Left lung (tissue), 14 donors: ENCODE measurements at places on chromosomes 13 and 19.

- no peaks in the 10 kb centered on the region for H3K36me3 ChIP-seq
- H3K27me3 ChIP-seq = no peaks in the 10 kb centered on the region
- peak overlapping the region; percentile 81 for H3K4me3 ChIP-seq
- H3K4me1 ChIP-seq = peaks cover 6% of the 10 kb centered on the region
- DNase-seq = no peak
- H3K27ac ChIP-seq = no peak overlapping the region
These were observed 506 bp upstream of the GAS6 start for GRCh38 chr13:113864273-113864890.

- no peaks in the 10 kb centered on the region for H3K36me3 ChIP-seq
- H3K27me3 ChIP-seq = no peaks in the 10 kb centered on the region
- H3K4me3 ChIP-seq = no peak overlapping the region
- H3K4me1 ChIP-seq = no peaks in the 10 kb centered on the region
These were observed 15.9 kb upstream of the OLFM4 start for GRCh38 chr13:53012707-53013106.

- H3K36me3 ChIP-seq = no peaks in the 10 kb centered on the region
- H3K4me3 ChIP-seq = no peak overlapping the region
- no peak overlapping the region for H3K27ac ChIP-seq
- no peaks in the 10 kb centered on the region for H3K27me3 ChIP-seq
- no peak for DNase-seq
These were observed 265.8 kb downstream of the OXGR1 start for GRCh38 chr13:96728463-96728862.

DNA sequence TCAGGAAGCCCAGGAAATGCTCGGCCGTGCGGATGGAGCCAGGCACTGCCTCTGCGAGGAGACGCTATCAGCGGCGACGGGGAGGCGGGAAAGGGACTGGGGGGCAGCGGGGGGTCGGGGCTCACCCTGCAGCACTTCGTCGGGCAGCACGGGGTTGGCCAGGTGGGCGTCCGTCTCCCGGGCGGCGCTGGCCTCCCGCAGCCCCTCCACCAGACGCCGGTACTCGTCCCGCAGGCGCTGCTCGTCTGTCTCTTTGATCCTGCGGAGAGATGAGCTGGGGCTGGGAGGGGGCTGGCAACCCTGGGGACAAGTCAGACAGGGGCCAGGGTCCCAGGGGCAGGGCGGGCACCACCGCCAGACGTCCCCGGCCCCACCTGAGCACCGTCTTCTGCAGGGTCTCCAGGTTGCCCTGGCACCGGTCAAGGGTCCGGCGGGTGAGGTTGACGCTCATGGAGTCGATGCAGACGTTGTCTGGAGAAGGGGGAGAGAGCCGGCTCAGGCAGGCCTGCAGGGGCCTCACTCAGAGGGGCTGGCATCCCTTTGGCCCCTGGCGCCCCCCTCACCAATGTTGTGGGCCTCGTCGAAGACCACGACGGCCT is 6.4 kb downstream of the ERCC2 start:
- no peak overlapping the region for H3K27ac ChIP-seq
- H3K36me3 ChIP-seq = peaks cover 56% of the 10 kb centered on the region
- no peaks in the 10 kb centered on the region for H3K27me3 ChIP-seq
- no peak overlapping the region for H3K4me3 ChIP-seq

DNA sequence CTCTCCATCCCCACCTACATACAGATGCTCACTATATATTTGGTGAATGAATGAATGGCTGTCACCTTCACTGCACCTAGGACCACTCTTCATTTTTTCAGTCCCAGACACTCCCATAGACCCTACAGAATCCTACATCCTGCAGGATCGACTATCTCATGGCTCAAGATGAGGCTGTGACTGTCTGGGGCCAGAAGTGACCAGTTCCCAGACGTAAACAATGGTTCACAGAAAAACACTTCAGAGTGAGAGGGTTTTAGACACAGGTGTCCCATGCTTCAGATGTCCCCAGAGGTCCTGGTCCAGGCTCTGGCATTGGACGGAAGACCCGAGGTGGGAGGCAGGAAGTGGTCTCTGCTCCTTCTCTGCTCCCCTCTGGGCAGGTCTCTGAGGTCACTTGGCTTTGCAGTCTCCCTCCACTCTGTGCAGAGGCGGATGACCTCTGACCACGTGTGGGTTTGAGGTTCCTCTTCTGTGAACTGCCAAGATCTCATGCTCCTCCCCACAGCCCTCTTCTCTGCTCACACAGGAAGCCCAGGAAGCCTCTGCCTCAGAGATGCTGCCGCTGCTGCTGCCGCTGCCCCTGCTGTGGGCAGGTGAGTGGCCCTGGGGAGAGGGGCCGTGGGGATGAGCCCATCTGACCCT is 24.9 kb downstream of the SIGLEC7 start:
- H3K27ac ChIP-seq = no peak overlapping the region
- no peaks in the 10 kb centered on the region for H3K36me3 ChIP-seq
- no peaks in the 10 kb centered on the region for H3K27me3 ChIP-seq

DNA sequence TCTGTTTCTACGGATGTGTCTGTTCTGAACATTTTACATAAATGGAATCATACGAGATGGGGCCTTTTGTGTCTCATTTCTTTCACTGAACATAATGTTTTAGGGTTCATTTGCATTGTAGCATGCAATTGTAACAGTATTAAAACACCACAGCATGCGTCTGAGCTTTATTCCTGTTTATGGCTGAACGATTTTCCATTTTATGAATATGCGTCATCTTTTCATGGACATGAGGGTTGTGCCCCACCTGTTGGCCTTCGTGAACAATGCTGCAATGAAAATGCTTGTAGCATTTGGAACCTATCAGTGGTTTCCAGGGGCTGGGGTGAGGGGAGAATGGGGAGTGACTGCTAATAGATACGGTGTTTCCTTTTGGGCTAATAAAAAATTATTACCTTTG is 5.1 kb downstream of the OR10H1 start:
- H3K4me3 ChIP-seq = no peak overlapping the region
- no peak for DNase-seq
- H3K36me3 ChIP-seq = no peaks in the 10 kb centered on the region
- no peaks in the 10 kb centered on the region for H3K4me1 ChIP-seq
- no peak overlapping the region for H3K27ac ChIP-seq

DNA sequence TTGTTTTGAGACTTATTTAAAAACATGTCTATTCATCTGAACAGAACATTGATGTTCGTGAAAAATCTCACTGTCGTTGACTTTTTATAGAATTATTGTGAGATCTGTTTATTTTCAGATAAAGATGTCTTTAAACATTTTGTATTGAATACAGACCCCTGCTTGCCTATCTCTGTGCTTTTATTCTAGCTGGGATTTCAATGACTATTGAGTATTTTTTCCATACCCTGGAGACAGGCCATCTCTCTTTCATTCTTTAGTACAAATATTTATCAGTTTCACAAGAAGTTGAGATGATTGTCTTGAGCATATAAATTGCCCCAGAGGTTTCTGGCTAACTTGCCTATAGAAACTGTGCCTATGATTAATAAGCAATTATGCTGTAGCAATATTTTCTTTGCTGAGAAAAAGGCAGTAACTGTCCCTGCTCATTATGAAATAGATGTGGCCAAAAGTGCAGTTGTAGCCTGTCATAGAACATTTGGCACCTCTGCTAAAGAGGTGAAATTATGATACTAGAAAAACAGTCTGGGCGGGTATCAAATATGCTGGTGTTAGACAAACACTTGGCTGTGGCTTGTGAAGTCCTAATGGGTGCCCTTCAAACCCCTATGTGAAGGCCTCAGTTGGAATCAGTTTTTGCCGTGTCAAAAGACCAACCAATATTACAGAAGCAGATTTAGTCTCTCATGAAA is 360.6 kb downstream of the HS6ST3 start:
- H3K4me3 ChIP-seq = no peak overlapping the region
- H3K27me3 ChIP-seq = no peaks in the 10 kb centered on the region
- H3K27ac ChIP-seq = no peak overlapping the region
- H3K4me1 ChIP-seq = no peaks in the 10 kb centered on the region

DNA sequence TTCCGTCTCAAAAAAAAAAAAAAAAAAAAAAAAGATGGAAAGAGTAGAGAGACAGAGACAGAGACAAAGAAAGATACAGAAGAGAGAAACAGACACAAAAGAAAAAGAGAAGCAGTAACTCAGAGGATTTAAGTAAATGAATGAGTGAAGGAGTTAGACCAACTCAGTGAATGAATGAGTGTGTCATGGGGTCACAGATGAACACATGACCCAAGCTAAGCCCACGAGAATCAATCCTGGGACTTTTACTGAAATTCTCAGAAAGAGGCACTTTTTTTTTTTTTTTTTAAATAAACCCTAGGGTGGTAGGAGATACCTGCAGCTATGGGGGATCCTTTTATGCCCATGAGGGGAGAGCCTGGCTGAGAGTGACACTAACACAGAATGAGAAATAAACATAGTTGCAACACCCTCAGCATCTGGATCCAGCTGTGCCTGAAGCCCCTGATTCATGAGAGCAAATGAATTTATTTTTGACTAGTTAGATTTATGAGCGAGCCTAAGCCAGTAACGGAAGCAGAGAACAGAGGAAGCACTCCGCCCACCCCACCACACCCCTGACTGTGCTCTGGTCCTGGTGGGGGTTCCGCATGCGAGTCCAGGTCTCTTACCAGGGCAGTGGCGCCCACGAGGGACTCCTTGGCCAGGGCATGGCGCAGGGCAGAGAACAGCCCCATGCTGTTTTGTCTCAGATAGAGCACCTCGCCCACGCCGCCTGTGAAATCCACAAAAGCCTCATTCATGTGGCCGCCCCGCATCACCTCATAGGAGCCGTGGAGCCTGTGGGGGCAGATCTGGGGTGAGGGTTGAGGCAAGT is 4.6 kb downstream of the CAPN12 start:
- H3K27me3 ChIP-seq = peaks cover 20% of the 10 kb centered on the region
- H3K4me1 ChIP-seq = no peaks in the 10 kb centered on the region
- no peak overlapping the region for H3K4me3 ChIP-seq
- no peak overlapping the region for H3K27ac ChIP-seq

- peak; percentile 76 for DNase-seq
- no peak overlapping the region for H3K4me3 ChIP-seq
- no peaks in the 10 kb centered on the region for H3K36me3 ChIP-seq
These were observed 7.0 kb upstream of the ZNF444 start for GRCh38 chr19:56133858-56134653.

- no peaks in the 10 kb centered on the region for H3K27me3 ChIP-seq
- H3K4me1 ChIP-seq = peaks cover 7% of the 10 kb centered on the region
- peak overlapping the region; percentile 7 for H3K27ac ChIP-seq
- DNase-seq = no peak
- H3K36me3 ChIP-seq = no peaks in the 10 kb centered on the region
These were observed 78.8 kb downstream of the MAP4K1 start for GRCh38 chr19:38538793-38539528.

DNA sequence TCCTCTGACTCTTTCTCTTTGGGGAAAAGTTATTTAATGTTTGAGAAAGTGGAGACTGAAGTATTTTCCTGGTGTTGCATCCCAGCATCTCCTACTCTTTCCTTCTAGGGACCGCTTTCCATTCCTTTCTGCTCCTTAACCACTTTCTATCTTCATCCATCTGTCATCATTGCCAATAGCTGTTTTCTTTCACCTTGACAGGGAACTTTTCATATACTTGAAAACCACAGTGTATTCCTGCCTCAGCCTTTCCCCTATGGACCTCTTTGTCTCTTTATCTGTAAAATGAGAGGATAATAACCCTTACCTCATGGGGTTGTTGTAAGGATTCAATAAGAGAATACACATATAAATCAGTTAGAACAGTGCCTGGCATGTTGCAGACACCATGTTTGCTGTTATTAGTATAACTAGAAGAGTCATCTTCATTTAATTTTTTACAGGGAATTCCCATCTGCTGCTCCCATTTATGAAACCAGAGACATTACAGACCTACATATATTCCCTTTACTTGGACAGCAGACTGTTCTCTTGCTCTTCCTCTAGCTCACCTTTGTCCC is 31.8 kb downstream of the LCP1 start:
- H3K4me3 ChIP-seq = no peak overlapping the region
- H3K27me3 ChIP-seq = no peaks in the 10 kb centered on the region
- H3K4me1 ChIP-seq = no peaks in the 10 kb centered on the region
- H3K36me3 ChIP-seq = peaks cover 98% of the 10 kb centered on the region
- H3K27ac ChIP-seq = no peak overlapping the region

DNA sequence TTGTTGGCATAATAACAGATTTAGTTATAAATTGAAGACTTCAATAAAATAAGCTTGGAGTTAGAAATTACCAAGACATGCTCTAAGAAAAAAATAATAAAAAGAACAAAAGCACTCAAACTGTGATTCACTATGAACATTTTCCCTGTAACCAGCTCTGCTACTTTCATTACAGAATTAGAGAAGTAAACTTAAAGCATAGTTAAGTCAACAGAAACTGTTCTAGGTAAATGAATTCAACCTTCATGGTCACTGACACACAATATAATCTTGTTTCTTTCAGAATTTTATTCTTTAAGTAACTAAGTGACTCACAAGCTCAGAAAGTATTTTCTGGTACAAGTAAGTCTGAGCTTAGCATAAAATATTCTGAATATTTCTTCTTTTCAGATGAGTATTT is 136.3 kb downstream of the KLF5 start:
- H3K27ac ChIP-seq = no peak overlapping the region
- H3K4me3 ChIP-seq = no peak overlapping the region
- no peaks in the 10 kb centered on the region for H3K4me1 ChIP-seq

- no peak for DNase-seq
- H3K4me3 ChIP-seq = no peak overlapping the region
- no peaks in the 10 kb centered on the region for H3K36me3 ChIP-seq
These were observed 2.8 kb upstream of the CERS4 start for GRCh38 chr19:8206147-8207087.

DNA sequence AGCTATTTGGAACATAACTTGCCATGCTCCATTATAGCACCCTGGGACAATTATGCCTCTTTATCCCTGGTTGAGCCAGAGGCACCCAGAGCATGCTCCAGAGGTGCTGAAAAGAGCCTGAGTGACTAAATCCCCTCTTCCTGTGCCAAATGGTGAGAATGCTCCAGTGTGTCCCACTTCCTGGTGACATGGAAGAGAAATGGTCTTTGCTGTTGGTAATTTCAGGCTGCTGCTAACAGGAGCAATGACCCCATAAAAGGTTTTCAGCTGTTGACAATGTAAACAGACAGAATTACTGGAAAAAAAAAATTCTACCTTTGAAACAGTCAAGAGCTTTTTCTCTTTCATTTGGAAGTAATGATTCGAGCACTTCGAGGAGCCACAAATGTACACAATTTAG is 341.8 kb downstream of the FGF9 start:
- H3K36me3 ChIP-seq = no peaks in the 10 kb centered on the region
- H3K27me3 ChIP-seq = no peaks in the 10 kb centered on the region
- no peaks in the 10 kb centered on the region for H3K4me1 ChIP-seq
- H3K4me3 ChIP-seq = no peak overlapping the region
- no peak for DNase-seq

DNA sequence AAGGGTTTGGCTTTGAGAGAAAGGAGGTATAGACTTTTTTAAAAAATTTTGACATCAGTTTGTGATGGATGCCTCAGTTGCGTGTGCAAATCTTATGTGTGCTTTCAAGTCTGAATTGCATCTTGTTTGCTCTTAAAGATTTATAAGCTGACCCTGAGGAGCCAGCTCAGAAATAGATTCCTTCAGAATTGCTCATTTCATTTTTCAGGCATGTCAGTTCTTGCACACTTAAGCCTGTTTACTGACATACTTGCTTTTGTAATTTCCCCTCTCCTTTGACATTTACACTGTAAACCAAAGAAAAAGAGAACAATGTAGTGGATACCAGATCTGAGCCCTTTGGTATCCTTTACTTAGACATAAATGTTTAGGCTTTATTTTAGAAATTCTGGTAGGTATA is 87.6 kb downstream of the RNF17 start:
- DNase-seq = no peak
- no peaks in the 10 kb centered on the region for H3K36me3 ChIP-seq
- no peaks in the 10 kb centered on the region for H3K4me1 ChIP-seq
- no peaks in the 10 kb centered on the region for H3K27me3 ChIP-seq

- no peaks in the 10 kb centered on the region for H3K27me3 ChIP-seq
- DNase-seq = no peak
- H3K36me3 ChIP-seq = no peaks in the 10 kb centered on the region
- no peak overlapping the region for H3K4me3 ChIP-seq
These were observed 4.3 kb downstream of the GDF15 start for GRCh38 chr19:18390065-18390907.
